ENCODE measurements at places on chromosomes 7 and 10.

GRCh38 chr10:62243647-62243997, 25.0 kb downstream of the RTKN2 start:
- DNase-seq, result no peak

GRCh38 chr7:42189535-42189934, 47.5 kb downstream of the GLI3 start:
- DNase-seq, result no peak

- DNase-seq, result no peak
These were observed 244.4 kb downstream of the ZWINT start for GRCh38 chr10:56116684-56117083.

DNA sequence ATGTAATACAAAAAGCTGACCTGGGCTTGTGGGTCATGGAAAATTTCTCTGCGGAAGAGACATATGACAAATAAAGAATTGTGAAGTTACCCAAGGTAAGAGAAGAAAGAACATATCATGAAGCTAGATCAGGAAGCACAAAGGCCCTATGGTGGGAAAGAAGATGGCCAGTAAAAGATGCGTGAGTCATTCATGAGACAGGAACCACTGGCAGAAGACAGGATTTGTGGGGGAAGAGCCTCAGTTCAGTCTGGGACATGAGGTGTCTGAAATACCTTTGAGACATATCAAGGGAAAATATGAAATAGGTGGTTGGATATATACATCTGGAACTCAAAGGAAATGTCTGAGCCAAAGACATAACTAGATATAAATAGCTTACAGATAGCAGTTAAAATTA, 27.7 kb upstream of the AMPH start:
- no peak for DNase-seq
